ENCODE measurements at places on chromosomes 3 and 15. TPM values are rescaled to one million over a fixed set of nuclear protein-coding genes. Genes with fewer than 3 reads are reported as not detected.

FAM227B gene
- 5.8 TPM for total RNA-seq

PSTPIP1 gene
- total RNA-seq, result 1.2 TPM

HTR3E gene
- total RNA-seq, result not detected

CELSR3 gene
- total RNA-seq, result 21.5 TPM

NAA80 gene
- 11.4 TPM for total RNA-seq

DNA sequence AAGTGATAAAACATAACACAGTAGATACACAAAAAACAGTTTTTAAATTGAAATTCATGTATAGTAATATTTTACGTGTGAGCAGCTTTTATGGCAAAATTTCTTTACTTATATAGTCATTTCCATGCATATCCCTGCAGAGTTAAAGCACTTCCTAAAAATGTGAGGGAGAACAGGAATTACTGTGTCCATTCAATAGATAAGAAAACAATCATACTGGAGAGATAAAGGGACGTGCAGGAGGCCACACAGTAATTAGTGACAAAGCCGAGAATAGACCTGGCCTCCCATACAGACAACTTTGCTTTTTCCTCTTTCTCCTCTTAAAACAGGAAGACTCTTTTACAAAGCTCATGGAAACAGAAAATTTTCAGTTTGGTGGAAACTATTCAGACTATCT is 247.5 kb downstream of the CDIN1 start:
- H3K4me1 ChIP-seq, result no peaks in the 10 kb centered on the region
- peaks cover 6% of the 10 kb centered on the region for H3K36me3 ChIP-seq
- H3K27ac ChIP-seq, result no peak overlapping the region
- H3K4me3 ChIP-seq, result no peak overlapping the region
- DNase-seq, result no peak

- no peak within 1 kb of the TSS for H3K27ac ChIP-seq
- H3K4me3 ChIP-seq, result peak within 1 kb of the TSS; percentile 79
- peaks cover 40% of the 10 kb centered on the region for H3K4me1 ChIP-seq
- H3K27me3 ChIP-seq, result no peaks in the 10 kb centered on the region
These were observed at the start of gene GXYLT2 for GRCh38 chr3:72887705-72888545. Gene GXYLT2, plus strand, starts transcription at chr3:72888046. Its CDS starts 188 bp downstream, at chr3:72888234.

- no peaks in the 10 kb centered on the region for H3K27me3 ChIP-seq
- DNase-seq, result peak; percentile 55
- H3K4me1 ChIP-seq, result peaks cover 15% of the 10 kb centered on the region
These were observed 406.2 kb downstream of the LSAMP start for GRCh38 chr3:116038968-116039650.

- H3K36me3 ChIP-seq, result no peaks in the 10 kb centered on the region
- no peak overlapping the region for H3K4me3 ChIP-seq
- DNase-seq, result peak; percentile 82
These were observed 61.3 kb downstream of the TMCO5A start for GRCh38 chr15:37995461-37996347.

DNA sequence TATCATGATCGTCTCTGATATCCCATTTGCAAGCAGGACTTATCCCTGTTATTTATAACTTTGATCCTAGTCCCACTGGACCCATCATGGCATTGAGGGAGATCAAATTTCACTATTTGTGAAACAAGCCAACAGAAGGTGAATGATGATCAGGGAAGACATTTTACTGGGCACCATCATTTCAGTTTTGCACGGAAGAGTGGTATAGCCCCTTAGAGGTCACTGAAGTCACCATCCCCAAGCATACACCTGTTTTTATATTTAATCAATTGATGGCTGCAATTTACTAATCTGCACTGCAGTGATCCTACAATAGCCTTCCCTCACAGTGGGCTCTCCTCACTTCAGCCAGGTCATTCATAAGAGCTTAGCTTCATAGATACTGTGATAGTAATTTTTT is 132.4 kb downstream of the FHIT start:
- H3K36me3 ChIP-seq, result peaks cover 6% of the 10 kb centered on the region
- no peaks in the 10 kb centered on the region for H3K27me3 ChIP-seq
- H3K4me3 ChIP-seq, result no peak overlapping the region

- H3K27me3 ChIP-seq, result no peaks in the 10 kb centered on the region
- H3K27ac ChIP-seq, result peak overlapping the region; percentile 36
- H3K36me3 ChIP-seq, result peaks cover 4% of the 10 kb centered on the region
These were observed 31.0 kb downstream of the LOXL1 start for GRCh38 chr15:73957276-73957675.

DNA sequence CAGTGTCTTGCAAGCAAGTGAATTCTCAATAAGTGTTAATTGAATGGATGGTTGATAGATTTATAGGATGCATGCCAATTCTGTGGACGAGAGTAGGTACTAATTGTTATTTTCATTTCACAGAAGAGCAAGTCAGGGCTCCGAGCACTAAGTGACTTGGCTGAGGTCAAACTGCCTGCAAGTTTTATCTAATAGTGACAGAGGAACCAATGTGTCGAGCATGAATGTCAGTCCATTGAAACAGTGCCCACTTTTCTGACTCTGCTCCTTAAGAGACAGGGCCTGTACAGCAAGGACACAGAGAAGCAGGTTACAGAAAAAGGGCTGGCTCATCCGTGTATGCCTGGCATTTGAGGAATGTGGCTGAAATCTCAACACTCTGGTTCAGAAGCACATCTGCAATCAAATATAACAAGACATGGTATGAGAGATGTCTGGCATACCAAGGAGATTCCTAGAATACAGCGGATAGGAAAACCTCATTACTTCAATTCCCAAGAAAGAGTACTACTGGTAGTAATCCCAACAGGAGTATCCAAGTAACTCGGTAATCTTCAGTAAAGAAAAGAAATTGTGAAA is 6.0 kb upstream of the B3GNT5 start:
- no peaks in the 10 kb centered on the region for H3K36me3 ChIP-seq
- H3K27ac ChIP-seq, result no peak overlapping the region

DNA sequence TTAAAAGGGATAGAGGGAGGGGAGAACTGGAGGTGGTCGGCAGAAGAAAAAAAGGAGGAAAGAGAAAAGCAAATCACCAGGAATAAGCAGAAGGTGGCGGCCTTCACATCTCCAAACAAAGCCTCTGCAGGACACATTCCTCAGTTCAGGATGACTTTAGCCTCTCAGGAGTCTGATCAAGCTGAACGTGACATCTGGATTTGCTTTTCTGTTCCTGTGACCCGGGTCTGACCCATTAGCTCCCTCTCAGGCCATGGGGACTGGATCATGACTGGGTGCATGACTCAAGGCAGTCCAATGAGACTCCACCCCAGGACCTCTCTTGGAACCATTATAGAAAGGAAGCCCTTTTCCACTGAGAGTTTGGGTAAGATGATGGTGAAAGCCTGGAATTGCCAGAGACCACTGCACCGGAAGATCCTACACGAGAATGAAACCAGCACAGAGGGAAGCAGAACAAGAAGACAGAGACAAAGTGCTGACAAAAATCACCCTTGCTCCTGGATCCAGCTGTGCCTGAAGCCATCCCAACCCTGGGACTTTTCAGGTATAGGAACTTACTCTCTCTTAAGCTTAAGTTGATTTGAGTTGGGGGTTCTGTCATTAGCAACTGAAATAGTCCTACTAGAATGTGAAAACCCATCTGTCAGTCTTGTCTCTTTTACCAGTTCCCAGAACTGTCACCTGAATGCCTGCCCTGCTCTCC is 45.4 kb upstream of the RAD18 start:
- no peak overlapping the region for H3K4me3 ChIP-seq
- DNase-seq, result no peak
- H3K36me3 ChIP-seq, result peaks cover 25% of the 10 kb centered on the region
- H3K27me3 ChIP-seq, result no peaks in the 10 kb centered on the region
- H3K27ac ChIP-seq, result no peak overlapping the region

Measured in MCF 10A (cell line).